GM06990 (cell line): ENCODE measurements at places on chromosomes 6 and 20.

DNA sequence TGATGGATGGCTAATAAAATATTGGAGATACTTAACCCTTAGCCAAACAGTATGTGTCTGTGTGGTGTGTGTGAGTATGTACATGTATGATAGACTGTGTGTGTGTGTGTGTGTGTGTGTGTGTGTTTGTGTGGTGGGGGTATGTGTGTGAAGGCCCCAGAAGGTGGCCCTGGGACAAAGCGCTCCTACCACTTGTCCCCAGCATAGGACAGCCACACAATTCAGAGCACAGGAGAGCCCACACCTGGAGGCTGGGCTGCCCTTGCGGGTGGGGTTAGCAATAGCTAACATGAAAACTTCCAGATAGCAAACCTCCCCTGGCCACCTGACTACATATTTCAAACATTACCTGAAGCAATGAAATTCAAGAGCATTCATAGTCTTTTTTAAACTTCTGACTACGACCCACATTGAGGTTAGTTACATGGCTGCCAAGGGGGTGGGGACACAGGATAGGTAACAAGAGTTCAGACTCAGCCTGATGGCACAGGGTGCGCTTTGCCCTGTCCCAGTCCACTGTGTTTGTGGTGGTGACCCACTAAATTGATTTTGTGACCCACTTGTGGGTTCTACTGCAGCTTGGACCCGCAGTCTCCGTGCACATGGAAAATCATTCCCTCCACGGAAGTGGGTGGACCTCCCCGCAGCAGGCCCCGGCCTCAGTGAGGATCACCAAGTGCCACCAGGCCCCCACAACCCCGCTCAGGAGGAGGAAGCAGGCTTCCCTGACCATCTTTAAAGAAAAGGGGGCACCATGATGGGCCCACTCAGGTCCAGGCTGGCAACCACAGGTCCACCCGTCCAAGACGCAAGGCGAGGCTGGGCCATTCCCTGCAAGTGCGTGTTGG is 34.8 kb downstream of the ZC3H12D start:
- no peak for DNase-seq

DNA sequence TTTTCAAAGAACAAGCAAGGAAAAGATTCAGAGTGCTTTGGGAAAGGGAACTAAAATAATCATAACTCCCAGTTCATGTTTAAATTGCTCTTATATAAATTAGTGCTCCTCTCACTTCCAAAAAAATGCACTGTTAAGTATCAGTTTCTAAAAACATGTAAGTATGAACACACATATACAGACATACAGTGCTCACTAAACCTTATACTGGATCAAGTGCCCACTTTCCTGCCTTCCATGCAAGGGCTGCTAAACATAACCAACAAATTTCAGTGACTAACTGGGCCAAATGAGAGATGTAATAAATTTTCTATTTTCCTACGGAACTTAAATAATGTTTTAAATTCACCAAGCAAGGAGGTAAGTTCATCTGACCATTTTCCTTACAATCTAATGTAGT is 6.4 kb downstream of the TFAP2A start:
- DNase-seq, result no peak

- DNase-seq, result no peak
Observed at GRCh38 chr20:24863356-24863755, 85.7 kb upstream of the CST7 start.

DNA sequence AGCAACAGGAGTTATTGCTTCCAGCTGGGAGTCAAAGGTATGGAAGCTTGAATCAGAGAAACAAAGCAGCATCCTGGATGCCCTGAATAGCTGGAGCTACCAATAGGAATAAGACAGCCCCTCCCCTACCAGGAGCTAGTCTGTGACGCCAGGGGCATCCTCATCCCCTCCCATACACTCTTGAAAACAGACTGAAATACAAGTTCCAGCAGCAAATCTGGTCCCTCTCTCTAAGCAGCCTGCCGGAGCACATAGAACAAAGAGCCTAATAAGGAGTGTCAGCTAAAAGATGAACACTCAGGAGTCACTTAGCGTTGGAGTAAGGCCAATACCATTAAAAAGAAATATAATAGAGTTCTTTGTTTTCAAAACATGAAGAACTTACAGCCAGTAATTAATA is 25.6 kb downstream of the FILIP1 start:
- DNase-seq, result no peak

DNA sequence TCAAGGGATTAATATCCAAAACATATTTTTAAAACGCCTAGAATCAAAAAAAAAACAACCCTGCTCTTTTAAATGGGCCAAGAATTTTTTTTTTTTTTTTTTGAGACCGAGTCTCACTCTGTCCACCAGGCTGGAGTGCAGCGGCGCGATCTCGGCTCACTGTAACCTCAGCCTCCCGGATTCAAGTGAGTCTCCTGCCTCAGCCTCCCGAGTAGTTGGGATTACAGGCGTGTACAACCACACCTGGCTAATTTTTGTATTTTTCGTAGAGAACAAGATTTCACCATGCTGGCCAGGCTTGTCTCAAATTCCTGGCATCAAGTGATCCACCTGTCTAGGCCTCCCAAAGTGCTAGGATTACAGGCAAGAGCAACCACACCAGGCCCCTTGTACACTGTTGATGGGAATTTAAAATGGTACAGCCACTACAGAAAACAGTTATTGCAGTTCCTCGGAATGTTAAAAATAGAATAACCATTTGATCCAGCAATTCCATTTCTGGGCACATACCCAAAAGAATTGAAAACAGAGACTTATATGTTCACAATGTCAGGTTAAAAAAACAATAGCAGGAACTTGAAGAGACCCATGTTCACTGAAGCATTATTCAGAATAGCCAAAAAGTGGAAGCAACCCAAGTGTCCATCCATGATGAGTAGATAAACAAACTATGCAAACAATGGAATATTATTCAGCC is 3.1 kb upstream of the MYL9 start:
- DNase-seq, result no peak

GRCh38 chr20:4412216-4412615 is 309.5 kb upstream of the PRND start:
- DNase-seq, result no peak

DNA sequence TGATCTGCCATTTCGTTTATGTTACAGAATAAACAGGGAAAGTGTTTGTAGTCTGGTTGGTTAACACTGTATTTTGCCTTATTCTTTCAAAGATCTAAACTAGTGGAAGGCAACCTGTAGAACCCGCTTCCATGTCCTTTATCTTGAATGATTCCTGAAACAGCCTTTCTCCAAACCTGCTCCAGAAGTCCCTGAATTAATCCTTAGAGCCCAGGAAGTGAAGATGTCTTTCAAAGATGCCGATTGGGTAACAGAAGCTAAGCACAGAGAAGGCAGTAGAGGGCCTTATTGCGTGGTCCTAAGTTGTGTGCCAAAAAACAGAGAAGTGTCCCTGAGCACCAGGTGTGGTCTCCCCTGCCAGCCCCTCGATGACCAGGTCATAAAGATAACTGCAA is 19.2 kb upstream of the ZSCAN16 start:
- no peak for DNase-seq

DNA sequence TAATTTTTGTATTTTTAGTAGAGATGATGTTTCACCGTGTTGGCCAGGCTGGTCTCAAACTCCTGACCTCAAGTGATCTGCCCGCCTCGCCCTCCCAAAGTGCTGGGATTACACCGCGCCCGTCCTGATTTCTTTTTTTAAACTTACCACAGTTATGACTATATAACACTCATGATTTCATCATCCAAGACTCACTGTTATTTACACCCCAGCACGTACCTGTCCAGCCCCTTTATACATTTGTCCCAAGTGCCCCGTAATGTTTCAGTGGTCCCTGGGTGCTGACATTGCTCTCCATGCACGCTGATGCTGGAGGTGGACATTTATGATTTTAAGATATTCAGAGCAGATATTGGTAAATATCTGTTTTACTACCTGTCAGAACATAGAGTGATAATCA is 219.9 kb upstream of the GMDS start:
- DNase-seq, result no peak

- DNase-seq, result no peak
Observed at GRCh38 chr6:13252790-13253189, 75.5 kb downstream of the TBC1D7 start.

DNA sequence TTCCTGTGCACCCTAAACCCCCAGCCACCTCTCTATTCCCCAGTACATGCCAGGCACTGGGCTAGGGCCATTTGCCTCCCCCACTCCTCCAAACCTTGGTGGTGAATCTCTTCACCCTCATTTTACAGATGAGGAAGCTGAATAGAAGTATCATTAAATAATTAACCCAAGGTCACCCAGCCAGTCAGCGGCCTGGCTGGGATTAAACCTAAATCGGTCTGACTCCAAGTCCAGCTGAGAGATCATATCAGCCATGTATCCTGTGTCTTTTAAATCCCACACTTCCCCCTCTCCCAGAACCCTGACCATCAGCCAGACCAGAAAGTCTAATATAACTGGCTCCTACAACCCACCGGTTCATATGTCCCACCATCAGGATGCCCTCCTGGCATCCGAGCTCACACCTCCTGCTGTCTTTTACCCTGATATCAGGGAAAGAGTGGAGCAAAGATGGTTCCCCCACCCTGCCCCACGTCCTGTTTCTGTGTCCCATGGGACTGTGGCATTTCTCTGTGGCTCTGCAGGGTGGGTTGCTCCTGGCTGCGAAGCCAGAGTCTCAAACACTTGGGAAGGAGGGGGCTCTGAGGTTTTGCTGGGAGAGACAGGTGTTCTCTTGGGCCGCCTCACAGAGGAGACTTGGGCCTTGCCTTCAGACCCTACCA is 145.3 kb downstream of the VEGFA start:
- DNase-seq, result no peak

GRCh38 chr20:54132612-54133433 is 41.0 kb downstream of the CYP24A1 start:
- DNase-seq, result no peak

DNA sequence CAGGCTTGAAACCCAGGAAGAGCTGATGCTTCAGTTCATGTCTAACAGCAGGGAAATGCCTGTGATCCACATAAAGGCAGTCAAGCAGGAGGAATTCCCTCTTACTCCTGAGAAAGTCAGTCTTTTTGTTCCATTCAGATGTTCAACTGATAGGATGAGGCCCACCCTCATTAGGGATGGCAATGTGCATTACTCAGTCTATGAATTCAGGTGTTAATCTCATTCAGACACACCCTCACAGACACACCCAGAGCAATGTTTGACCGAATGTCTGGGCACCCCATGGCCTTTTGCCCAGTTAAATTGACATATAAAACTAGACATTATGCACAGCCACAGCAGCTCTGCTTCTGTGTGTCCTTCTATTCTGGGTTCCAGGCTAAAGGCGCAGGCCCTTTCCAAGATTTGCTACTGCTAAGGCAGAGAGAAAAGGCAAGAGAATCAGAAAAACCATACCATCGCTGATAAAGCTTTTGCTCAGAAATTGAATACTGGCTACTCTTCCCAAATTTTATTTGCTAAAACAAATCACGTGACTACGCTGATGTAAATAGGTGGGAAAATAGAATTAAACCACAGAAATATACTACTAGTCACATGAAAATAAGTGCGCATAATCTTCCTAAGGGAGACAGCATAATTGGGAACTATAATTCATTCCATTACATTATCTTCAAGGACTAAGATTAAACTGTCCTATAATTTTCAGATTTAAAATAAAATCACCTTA is 625.0 kb upstream of the MAN1A1 start:
- DNase-seq, result no peak

- DNase-seq, result no peak
Observed at GRCh38 chr6:34239500-34239825, 2.8 kb downstream of the HMGA1 start.

DNA sequence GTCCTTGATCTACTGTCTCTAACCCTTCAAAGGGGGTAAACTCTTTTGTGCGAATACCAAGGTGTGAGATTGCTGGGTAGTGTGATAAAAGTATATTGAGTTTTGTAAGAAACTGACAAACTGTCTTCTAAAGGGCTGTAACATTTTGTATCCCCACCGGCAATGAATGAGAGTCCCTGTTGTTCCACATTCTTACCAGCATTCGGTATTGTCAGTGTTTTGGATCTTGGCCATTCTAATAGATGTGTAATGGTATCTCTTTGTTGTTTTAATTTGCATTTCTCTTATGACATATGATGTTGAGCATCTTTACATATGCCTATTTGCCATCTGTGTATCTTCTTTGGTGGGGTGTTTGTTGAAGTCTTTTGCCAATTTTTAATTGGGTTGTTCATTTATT is 1090.7 kb downstream of the KIF16B start:
- no peak for DNase-seq

- DNase-seq, result no peak
Observed at GRCh38 chr6:91433660-91434534, 847.0 kb upstream of the MAP3K7 start.

GRCh38 chr20:16390991-16391390 is 182.3 kb downstream of the KIF16B start:
- DNase-seq, result no peak

- no peak for DNase-seq
Observed at GRCh38 chr20:49513517-49513916, 31.0 kb upstream of the KCNB1 start.

DNA sequence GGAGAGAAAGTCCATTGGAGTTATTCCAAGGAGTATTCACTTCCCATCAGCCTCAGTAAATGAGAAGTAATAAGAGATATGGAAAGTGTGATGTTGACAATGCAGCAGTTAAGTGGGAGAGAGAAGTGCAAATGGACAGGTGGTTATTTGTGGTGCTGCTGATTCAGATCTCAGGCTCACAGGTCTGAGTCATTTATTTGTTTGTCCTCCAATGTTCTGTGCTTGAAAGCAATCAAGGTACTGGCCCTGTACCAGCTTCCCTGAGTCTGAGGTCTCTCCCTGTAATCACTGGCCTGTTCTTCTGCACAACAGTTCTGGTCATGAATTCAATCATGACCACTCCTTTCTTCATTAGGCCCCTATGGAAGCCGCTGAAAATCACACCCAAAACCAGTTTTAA is 827.7 kb downstream of the MAFB start:
- DNase-seq, result no peak

DNA sequence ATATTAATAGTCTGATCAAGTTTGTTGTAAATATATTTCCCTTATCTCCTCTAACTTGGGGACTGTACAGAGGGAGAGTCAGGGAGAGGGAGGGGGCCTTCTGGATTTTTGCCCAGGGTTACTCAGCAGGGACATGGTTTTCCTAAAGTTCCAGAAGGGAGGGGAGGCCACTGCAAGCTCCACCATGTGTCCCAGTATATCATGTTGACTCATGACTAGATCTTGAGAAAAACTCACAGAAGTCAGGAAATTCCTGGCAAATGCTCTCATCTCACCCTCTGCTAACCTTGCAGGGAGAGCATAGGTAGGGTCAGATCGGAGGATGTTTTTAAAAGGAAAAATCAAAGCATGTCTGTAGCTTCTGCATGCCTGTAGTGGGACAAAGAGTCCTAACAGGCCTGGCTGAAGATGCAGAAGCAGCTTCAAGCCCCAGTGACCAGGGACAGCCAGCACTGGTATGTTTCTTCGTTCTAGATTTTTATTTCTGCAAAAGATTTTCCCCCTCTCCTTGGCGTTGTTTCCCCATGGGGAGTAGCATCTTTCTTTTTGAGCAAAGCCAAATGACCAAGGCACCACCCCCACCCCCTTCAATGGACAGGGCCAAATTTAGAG is 272.9 kb upstream of the SUPT3H start:
- no peak for DNase-seq

GRCh38 chr6:125904871-125905270 is 51.7 kb upstream of the HINT3 start:
- DNase-seq, result peak; percentile 40

- peak; percentile 75 for DNase-seq
Observed at GRCh38 chr6:36114798-36115408, 15.4 kb upstream of the MAPK13 start.

GRCh38 chr20:48777005-48777404 is 50.8 kb downstream of the PREX1 start:
- DNase-seq, result no peak

GRCh38 chr6:26611599-26611998 is 14.8 kb downstream of the ABT1 start:
- DNase-seq, result no peak
